ENCODE measurements at places on chromosomes 3 and 15. TPM values are rescaled to one million over a fixed set of nuclear protein-coding genes. Genes with fewer than 3 reads are reported as not detected.

- no peak for DNase-seq
Observed at GRCh38 chr3:193114431-193115340, 126.3 kb upstream of the PLAAT1 start.

GRCh38 chr3:32818229-32818969, 602 bp downstream of the TRIM71 start:
- peak; percentile 46 for DNase-seq

DNA sequence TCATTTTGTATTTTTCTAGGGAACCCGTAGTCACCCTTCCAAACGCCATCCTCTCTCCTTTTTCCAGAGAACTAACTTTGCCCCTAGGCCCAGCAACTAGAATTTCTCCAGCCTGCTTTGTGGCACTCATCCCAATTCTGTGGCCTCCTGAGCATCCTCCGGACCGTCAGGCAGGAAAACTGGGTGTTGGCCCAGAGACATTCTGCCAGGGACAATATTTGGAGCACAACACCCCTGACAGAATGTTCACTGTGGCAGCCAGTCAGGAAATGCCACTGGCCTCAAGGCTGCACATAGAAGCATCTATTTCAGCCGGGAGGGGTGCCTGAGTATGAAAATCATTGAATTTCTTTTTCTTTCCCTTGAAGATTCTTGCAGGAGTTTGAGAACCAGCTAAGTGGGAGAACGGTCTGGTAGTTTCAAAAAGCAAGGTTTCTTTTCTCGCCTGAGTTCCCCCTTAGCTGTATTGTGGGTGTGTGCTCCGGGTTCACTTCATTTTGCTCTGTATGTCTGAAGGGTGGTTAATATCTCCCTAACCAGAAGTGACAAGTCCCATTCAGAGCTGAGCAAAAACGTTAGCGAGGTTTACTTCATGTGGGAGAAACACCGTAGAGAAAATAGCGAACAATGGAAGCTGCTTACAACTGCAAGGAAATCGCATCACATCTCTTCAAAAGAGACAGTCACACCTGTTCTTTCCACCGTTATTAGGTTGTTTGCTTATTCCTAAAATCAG, 108.1 kb upstream of the TPM1 start:
- no peak for DNase-seq

FGF7 gene
- not detected for total RNA-seq

GHSR gene
- not detected for total RNA-seq

- no peak for DNase-seq
Observed at GRCh38 chr3:30512576-30512975, 93.8 kb upstream of the TGFBR2 start.

- DNase-seq, result no peak
Observed at GRCh38 chr15:70519616-70520015, 243.7 kb downstream of the UACA start.

GRCh38 chr15:69163141-69163669, 2.8 kb downstream of the GLCE start:
- DNase-seq, result no peak

GRCh38 chr3:127585813-127586413, 4.6 kb downstream of the TPRA1 start:
- DNase-seq, result no peak

IQCF5 gene
- total RNA-seq, result not detected

GOLGA8S gene
- not detected for total RNA-seq

MKRN3 gene
- total RNA-seq, result 1.4 TPM

DNA sequence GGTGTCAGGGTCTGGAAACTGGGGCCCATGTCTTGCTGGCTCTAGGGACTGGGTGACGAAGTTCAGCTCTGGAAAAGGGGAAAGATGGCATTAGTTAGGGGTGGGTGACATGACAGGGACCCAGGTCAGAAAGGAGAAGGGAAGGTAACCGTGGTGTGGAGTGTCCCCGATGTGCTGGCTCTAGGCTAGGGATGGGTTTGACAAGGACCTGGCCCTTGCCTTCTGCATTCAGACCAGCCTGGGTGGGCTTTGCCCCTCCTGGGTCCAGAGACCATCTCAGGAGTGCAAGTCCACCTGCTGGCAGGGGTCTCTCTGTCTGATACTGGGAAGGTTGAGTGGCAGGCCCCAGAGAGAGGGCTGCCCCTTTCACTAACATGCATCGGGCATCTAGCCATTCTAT, 28.7 kb upstream of the ATP2B2 start:
- no peak for DNase-seq

DNA sequence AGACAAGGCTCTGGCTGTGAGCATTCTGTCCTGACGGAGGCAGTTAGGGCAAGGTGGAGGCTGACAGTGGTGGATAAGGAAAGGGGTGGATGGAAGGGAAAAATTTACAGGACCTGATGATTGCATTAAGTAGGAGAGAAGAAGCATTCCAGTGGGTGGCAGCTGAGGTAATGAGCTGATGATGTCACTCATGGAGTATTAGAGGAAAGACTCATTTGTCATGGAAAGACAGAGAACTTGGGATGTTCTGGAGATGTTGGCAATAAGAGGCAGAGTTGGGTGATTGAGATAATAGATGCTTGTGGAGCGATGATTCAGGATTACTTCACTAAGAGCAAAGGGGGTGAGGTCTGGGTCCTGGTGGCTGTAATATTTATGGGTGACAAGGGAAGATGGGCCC, 63.6 kb upstream of the SCN5A start:
- no peak for DNase-seq

GRCh38 chr3:82133070-82133606, 371.7 kb upstream of the GBE1 start:
- DNase-seq, result peak; percentile 68

DNA sequence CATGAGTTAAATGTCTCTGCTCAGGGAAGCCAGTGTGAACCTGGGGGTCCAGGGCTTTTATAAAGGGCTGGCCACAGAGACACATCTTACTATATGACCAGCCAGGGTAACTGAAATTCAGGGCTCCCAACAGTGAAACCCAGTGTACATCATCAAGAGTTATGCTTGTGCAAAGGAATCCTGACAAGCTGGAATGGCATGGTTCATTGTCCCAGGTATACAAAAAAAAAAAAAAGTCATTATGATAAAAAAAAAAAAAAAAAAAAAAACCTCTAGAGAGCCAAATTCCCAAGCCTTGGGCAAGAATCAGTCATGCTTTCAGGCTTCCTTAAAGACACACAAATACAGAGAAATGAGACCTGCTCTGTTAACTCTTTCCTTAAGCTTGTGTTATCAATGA, 452.0 kb downstream of the GABRG3 start:
- no peak for DNase-seq

DUOXA1 gene
- not detected for total RNA-seq

DNA sequence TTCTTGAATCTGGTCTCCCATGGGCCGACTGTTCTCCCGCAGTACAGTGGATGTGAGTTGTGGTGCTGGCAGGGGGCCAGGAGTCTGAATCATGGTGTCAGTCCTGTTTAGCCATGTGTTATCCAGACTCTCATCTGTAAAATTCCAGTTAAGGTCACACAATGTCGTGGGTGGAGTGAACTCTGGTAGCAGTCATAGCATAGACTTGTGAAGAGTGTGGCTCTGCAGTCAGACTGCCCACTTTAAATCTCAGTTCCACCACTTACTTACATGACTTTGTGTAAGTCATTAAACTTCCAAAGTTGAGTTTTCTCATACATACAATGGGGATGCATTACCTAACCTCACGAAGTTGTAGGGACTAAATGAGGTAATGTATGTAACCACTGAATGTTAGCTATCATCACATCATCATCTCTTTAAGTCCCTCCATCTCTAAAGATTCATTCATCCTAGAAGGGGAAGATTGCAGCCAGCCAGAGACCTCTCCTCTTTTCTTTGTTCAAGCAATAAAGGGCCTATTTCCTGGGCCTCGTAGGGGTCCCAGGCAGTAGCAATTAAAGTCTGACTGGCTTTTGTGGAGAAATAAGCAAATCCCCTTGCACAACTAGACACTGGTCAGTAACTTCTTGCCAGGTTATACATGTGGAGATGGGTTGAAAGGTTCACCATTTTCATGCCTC, 93.9 kb downstream of the PCCB start:
- DNase-seq, result no peak

GRCh38 chr15:85550283-85550682, 169.9 kb downstream of the AKAP13 start:
- no peak for DNase-seq

DNA sequence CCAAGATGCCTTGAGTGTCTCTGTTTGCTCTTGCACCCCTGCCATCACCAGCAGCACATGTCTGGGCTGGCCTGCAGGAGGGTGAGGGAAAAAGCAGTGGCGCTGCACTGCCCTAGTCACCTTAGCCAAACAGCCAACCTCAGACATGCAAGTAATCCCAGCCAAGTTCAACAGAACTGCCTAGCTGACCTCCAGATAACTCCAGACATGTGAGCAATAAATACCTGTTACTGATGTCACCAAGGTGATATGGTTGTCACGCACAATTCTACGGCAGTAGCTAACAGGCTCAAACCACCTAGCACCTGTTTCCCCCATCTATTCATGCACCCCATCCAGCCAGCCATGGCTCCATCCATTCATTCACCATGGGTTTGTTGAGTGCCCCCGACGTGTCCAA, 99.9 kb downstream of the SRGAP3 start:
- DNase-seq, result no peak

DNA sequence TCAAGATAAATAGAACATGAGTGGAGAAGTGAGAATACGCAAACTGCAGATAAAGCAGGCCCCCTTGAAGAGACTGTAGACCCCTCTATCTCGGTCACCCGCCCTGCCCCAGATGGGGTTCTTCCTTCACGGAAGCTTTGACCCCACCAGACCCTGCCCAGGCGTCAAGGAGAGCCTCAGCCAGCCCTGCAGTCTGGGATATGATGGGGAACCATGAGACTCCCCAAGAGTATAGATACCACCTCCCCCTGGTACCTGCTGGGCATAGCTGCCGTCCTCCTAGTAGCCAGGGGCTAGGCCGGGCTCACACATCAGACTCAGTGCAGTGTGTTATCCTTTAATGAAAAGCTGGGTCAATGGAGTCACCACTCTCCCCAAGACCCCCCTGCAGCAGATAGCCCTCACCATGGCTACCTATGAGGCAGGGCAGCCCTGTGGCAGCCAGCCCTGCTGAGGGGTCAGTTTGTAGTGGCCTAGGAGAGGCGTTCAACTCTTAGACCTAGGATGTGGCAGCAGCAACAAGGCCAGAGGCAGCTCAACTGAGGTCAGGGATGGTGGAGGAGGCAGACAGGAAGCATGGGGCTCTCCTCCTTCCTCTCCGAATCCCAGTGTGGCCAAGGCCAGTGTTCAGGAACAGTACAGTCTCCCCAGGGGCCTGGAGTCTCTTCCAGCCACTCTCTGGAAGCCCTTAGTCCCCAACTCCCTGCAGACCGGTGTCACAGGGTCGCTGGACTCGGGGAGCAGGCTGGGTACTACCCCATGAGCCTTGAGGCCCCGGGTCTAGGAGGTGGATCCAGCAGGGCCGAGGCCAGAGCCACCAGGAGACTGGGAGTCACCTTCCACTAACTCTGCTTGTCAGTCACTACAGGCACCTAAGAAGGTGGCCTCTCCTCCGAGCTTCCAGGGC, 26.1 kb downstream of the PLXNB1 start:
- peak; percentile 2 for DNase-seq

DNA sequence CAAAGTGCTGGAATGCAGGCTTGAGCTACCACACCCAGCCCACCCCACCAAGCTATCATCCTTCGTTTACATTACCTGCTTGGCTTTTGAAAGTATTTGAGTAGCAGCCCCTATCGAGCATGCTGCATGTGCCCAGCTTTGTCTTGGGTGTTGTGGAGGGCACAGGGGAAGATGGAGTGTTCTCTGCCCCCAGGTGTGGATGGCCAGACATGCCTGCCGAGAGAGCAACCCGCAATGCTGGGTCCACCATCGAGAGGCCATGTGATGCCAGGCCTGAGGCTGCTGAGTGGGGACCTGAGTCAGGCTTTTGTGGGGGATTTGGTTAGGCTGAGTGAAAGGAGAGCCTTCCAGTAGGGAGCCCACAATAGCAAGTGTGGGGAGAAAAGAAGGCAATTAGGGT, 25.9 kb downstream of the FOXL2NB start:
- no peak for DNase-seq

DNA sequence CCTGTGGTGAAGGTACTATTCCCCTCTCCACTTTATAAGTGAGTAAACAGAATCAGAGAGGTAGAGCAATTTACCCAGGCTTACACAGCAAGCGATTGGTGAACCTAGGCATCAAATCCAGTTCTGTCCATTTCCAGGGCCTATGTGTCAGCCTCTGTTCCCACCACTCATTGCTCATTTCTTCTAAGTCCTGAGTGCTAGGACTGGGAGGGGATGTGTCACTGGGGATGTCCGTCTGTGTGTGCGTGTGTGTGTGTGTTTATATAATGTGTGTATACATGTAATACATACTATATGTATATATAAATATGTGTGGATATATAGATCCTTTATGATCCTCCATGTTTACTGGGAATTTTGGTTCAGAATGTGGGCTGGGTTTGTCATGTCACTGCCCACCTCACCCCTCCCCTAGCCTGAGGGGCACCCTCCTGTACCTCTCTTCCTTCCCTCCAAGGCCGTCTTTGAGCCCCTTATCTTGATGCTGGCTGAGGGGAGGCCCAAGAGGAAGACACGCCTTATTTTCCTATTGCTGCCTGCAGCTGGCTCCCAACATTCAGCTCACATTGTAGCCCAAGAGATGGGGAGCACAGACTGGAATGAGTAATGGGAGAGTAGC, 2.1 kb downstream of the TMEM43 start:
- no peak for DNase-seq

DNA sequence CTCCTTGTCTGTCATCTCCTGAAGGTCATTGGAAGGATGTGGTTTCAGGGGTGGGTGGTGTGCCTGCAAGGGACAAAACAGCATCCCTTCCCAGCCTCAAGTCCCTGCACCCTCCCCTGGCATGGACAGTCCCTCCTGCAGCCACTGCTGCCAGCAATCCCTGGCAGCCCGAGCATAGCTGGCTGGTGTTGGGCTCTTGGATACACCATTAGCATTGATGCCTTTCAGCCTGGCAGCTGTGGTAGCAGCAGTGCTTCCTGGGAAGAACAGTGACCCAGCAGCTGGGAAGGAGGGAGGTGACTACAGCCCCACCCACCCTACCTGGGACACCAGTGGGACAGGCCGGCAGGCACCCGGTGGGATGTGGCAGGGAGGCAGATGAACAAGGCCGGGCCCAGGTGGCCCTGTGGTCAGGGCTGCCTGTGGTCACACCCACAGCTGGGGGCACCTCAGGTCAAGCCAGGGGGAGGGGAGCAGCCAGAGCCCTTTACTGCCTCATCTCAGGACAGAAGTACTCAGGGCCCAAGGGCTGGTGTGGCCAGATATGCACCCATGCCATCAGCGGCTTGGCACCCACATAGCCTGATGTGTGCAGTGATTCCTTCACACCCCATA, 32.9 kb upstream of the TMEM115 start:
- DNase-seq, result no peak

RAB6B gene
- 0.51 TPM for total RNA-seq

GRCh38 chr15:95812491-95812890, 518.0 kb upstream of the NR2F2 start:
- DNase-seq, result no peak
